ENCODE measurements at places on chromosomes 7 and 10.

DNA sequence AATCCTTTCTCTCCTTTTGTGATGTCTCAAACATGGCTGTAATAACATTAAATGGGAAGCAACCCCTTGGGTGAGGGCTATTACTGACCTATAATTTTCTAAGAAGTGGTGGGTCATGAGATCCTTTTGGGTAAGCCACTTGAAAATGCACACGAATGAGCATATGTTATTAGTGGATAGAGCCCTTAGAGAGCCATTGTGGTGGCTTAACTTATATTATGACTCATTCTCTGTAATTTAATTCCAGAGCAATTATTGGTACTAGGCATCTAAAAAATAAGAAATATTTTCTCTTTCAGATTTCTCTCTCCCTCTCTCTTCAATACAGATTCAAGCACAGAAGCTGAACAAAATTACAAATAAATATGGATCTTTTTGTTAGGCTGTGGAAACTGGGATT, 1177.4 kb upstream of the PHF14 start:
- DNase-seq = no peak

DNA sequence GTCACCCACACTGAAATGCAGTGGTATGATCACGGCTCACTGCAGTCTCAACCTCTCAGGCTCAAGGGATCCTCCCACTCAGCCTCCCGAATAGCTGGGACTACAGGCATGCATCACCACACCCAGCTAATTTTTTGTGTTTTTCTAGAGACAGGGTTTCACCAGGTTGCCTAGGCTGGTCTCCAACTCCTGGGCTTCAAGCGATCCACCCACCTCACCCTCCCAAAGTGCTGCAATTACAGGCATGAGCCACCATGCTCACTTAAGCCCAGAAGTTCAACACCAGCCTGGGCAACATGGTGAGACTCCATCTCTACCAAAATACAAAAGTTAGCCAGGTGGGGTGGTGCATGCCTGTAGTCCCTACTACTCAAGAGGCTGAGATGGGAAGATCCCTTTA, 33.5 kb downstream of the GDI2 start:
- DNase-seq = no peak

DNA sequence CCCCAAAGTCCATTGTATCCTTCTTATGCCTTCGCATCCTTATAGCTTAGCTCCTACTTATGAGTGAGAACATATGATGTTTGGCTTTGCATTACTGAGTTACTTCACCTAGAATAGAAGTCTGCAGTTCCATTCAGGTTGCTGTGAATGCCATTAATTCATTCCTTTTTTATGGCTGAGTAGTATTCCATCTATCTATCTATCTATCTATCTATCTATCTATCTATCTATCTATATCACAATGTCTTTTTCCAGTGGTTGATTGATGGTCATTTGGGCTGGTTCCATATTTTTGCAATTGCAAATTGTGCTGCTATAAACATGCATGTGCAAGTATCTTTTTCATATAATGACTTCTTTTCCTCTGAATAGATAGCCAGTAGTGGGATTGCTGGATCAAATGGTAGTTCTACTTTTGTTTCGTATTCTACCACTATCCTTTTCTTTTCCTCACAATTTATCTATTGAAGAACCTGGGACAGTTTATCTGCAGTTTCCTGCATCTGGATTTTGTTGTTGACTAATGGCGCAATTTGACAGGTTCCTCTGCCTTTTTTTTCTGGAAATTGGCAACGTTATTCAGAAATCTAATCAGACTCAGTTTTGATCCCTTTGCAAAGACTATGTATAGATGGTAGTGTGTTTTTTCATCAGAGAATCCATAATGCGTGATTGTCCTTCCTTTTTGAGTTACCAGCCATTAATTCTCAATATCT, 287.2 kb downstream of the ARL4A start:
- DNase-seq = no peak

DNA sequence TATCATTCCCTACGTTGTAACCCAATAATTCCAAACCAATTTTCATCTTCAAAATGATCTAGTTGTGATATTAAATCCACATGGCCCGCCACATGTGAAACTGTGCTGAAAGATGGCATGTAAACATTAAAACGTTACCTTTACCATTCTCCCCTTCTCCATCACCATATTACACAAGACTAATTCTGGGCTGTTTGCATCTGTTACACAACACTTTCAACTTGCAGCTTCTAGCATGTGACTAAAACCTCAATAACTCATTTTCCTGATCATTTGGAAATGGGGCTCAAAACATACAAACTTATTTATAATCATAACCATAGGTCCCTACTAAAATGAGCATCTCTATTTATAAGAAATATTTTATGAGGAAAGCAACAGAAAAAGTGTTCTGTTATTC, 4.7 kb downstream of the MTERF1 start:
- DNase-seq = no peak

DNA sequence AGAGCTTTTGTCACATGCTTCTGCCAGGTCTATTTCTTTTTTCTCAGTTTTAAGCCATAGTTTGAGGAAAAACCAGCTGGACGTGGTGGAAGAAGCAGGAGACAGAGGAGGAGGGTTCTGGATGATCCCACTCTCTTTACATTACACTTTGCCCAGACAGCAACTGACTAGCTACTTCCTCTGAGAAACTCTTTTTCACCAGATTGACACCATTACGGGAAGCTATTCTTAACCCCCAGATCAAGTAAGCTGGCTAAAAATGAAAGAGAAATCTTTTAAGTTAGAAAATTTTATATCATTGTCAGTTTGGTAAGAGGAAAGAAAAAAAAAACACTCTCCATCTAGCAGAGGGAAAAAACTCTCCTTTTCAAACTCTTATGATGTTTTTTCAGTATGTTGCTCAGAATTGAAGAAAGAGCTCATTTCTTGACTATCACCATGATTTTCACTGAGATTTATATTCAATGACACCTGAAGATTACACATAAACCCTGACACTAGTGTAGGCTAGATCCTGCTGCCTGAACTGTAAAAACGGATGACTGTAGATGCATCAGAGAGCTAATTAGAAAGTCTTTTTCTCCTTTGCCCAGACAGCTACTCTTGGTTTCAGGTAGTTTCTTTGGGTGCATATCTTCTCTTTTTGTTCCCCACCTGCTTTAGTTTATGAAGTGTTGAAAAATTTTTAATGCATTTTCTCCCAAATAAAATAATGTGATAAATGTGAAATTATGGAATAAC, 203.1 kb downstream of the TFEC start:
- DNase-seq = no peak

DNA sequence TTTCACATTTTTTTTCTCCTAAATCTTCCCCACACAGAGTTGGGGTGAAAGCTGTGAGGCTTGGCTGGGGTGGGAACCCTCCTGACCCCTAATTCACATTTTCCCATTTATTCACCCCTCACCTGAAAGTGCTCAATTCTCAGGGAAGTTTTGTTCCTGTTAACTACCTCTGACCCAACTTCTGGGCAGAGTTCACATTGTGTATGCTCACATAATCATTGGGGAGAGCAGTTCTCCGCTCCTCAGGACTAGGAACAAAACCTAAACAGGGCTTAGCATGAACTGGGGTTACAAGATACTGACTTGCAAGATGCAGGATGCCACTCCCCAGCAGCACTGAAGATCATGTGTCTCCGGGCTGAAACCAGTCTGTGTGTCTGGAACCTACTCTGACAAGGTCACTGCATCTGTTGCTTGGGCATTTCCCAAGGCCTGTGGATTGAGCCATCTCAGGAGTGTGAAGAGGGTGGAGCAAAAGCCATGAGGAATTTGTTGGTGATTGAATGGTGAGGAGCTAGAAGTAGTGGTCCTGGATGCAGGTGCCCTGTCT, 258.1 kb upstream of the IGFBP3 start:
- DNase-seq = no peak

GRCh38 chr10:86179961-86180360, 186.6 kb downstream of the GRID1 start:
- DNase-seq = no peak

DNA sequence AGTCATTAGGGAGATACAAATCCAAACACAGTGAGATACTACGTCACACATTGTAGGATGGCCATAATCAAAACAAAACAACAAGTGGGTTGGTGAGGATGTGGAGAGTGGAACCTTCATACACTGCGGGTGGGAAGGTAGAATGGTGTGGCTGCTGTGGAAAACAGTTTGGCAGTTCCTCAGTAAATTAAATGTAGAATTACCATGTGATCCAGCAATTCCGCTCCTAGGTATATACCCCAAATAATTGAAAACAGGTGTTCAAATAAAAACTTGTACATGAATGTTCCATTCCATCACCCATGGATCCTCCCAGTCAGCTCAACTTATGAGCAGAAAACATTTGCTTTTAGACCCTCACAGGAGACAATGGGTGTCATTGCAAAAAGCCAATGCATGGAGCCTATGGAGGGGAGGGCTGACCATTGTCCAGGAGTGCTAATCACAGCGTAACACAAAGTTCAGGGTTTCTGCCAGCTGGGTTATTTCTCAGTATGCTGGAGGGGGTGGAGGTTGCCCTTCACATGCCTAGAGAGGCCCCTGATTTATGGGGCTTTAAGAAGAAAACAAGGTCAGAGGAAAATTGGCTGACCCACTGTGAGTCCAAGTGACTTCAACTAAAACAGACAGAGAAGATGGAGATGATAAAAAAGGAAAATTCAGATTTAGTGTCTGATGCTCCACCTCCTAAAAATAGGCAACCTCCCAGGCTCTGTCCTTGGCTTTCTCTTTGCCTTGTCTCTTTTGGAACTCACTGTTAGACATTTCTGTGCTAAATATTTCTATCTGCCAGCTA, 124.1 kb downstream of the WDR11 start:
- no peak for DNase-seq

DNA sequence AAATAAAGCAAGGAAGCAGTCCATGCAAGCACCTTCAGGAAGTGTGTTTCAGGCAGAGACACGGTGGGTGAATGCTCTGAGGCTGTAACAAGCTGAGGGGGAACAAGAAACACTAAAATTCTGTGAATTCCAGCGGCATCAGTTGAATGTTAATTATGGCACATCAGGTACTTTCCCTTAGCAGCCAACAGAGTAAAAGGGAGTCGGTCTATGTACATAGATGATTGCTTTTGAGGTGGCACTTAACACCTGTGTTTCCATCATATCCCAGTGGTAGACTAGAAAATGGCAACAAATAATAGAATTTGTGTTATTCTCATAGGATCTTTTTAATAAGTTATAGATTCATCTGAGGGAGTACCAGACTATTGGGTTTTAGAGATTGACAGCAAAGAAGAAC, 481.0 kb upstream of the KLF6 start:
- no peak for DNase-seq

DNA sequence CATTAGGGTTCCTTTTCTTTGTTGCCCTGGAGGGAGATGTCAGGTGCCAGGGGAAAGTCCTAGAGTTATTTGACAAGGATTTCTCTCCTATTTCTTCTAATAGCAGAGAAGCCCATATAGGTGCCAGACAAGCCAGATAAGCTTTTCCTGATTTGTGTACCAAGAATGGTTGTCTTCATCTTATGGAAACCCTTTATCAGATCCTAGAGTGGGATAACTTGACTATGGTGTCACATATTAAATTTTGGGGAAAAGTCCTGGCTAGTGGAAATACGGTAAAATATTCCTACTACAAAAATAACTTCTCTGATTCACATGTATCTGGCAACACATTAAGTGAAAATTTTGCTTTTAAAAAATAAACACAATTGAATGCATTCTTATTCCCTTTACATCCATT, 1.2 kb downstream of the OR2A12 start:
- no peak for DNase-seq

DNA sequence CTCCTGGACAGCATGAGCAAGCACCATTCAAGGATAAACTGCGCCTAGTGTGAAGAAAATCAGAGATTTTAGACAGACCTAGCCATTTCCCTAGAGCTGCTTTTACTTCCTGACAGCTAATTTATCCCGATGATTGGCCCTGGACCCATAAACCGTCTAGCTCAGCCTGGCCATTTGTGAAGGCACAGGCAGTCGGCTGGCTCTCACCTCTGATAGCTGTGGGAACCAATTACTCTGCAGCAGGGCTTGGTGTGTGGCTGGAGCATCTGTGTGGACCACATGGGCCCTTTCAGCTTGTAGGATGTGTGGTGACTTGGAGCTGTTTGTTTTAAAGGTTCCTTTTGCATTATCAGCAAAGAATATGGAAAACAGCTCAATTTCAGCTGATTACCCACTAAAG, 111.1 kb upstream of the NPY start:
- DNase-seq = no peak

All from CD4-positive, alpha-beta T cell treated with Interleukin-10 for 1 hour (primary cell).